Pancreas (tissue), 10 donors: ENCODE measurements at places on chromosomes 7 and 10. TPM values are rescaled to one million over a fixed set of nuclear protein-coding genes. Genes with fewer than 3 reads are reported as not detected.

GRCh38 chr7:74056096-74056915, 27.3 kb upstream of the LIMK1 start:
- DNase-seq = no peak

- DNase-seq = no peak
These were observed 41.7 kb downstream of the CHCHD3 start for GRCh38 chr7:133040178-133040577.

GRCh38 chr10:75825661-75826060, 394.2 kb downstream of the LRMDA start:
- DNase-seq = no peak

GRCh38 chr10:130038019-130038555, 72.5 kb downstream of the C10orf143 start:
- no peak for DNase-seq

GRCh38 chr10:31148951-31149350, 117.3 kb upstream of the ZNF438 start:
- DNase-seq = no peak

- no peak for DNase-seq
These were observed 22.8 kb downstream of the GRID1 start for GRCh38 chr10:86343761-86344160.

DNA sequence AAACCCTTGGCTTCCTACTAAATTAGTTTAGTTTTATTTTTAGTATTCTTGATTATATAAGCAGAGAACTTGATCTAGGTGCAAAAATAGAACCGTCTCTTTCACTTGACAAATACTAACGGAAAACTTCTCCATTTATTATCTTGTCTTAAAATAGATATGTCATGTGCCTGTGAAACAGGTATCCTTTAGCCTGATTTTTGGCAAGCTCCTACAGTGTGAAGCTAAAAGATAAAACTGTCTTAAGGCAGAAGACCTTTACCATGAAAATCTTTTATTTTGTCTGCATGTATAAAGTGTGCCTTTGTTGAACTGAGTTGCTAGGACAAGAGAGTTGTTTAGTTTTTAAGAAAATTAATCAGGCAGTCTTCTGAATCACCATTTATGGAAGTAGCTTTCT, 90.6 kb downstream of the CYP51A1 start:
- DNase-seq = no peak

GRCh38 chr10:52956461-52956860, 183.9 kb upstream of the MBL2 start:
- DNase-seq = no peak

The GNGT1 gene
- polyA plus RNA-seq = not detected

The EGFR gene
- 6.5 TPM for polyA plus RNA-seq

The CDH23 gene
- 64.6 TPM for polyA plus RNA-seq

The BICC1 gene
- 19.4 TPM for polyA plus RNA-seq

The TUBB8 gene
- 0.16 TPM for polyA plus RNA-seq

The PRKCQ gene
- 1.4 TPM for polyA plus RNA-seq
